ENCODE measurements at places on chromosomes 6 and 20. TPM values are rescaled to one million over a fixed set of nuclear protein-coding genes. Genes with fewer than 3 reads are reported as not detected.

FUT9 gene
- total RNA-seq = not detected

DAAM2 gene
- total RNA-seq = 12.3 TPM

KHDC1L gene
- total RNA-seq = not detected

RGS17 gene
- 9.2 TPM for total RNA-seq

Data from cardiac ventricle fibroblast (primary cell).